Fibroblast of the aortic adventitia (primary cell): ENCODE measurements at places on chromosomes 11 and 22. TPM values are rescaled to one million over a fixed set of nuclear protein-coding genes. Genes with fewer than 3 reads are reported as not detected.

The PACS1 gene
- 18.6 and 31.5 TPM in 2 replicates for total RNA-seq

The TNNI2 gene
- total RNA-seq, result not detected in 2 replicates

DNA sequence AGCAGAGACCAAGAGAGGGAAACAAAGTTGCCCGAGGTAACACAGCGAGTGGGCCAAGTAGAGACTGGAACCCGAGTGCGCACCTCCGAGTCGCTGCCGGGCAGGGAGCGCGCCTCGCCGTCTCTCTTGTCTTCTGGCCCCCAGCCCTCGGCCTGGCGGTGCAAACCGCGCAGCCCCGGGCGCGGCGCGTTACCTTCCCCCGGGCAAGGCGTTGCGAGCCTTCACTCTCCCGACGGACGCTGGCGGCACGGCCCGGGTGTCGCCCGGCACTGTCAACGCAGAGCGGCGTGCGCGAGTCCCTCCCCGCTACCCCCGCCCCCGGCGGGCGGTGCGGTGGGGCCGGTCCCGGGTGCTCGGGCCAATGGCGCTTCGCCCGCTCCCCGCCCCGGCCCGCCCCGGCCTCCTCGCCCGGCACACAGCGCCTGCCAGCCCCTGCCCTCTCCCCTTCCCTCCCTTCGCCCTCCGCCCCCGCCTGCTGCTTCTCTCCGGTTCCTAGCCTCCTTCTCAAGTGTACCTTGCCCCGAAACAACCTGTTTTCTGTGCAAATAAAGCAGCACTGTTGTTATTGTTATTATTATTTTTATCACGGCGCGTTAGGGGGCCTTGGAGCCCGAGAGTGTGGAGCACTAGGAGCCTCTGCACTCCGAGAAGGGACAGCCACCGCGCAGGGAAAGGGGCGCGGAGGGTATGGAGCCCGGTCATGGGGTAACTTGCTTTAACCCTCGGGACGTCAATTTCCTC is at the start of gene SYTL2:
Gene SYTL2 (minus strand): TSS at position 271 of the 741 bp plus-strand sequence. CDS start 53,416 bp downstream, outside the sequence.
- DNase-seq, result no peak

DNA sequence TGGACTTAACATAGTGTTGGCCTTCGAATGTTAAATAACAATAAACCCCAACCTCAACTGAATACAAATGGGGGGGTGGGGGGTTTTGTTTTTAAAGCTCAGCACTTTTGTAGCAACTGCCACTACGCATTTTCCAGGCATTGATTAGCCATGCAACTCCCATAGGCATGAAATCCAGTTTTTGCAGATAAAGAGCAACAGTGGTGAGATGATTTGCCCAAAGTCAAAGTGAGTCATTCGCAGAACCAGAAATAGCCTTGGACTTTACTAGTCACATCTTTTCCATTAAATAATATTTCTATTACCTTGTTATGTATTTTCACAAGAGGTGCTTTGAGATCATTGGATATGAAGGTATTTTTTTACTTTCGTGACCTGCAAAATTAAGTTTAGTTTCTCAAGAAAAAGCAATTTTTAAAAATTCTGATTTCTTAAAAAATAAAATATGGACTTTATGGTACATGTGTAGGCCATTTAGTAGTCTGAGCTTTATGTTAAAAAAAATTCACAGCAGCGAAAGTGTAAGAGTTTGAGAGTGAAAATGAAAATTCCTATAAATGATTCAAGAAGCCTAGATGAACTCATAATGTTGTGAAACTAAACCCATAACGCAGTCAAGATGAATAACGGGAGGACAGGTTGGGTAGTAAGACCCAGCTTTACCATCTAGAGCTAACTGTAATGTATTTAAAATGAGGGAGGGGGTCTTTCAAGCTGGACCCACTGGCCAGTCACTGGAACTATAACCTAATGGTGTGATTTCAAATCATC is 1.9 kb upstream of the PHF21A start:
- peak; percentile 66 for DNase-seq

The WDR74 gene
- 29.5 and 29.8 TPM in 2 replicates for total RNA-seq

- peak; percentile 29 for DNase-seq
Observed at GRCh38 chr11:57131080-57131790, 50.5 kb upstream of the LRRC55 start.

The NRGN gene
- total RNA-seq, result 0.27 and 0.33 TPM in 2 replicates

GRCh38 chr11:101497291-101497690 is 86.5 kb downstream of the TRPC6 start:
- no peak for DNase-seq

DNA sequence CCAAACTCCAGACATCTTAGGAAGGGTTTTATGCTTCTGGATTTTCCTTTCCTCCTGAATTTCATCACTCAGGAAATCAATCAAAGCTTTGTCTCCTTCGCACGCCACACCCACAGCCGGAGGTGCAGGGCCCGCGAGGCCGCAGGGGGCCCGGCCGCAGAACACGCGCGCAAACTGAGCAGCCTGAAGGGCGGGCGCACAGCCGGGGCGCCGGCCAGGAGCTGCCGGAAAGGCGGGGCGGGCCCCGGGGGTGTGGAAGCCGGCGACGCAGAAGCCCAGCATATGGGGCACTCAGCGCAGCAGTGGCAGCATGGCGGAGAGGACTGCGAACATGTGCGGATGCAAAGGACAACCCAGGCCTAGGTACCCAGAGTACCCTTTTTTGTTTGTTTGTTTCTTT is 33.1 kb upstream of the SPTBN2 start:
- no peak for DNase-seq

DNA sequence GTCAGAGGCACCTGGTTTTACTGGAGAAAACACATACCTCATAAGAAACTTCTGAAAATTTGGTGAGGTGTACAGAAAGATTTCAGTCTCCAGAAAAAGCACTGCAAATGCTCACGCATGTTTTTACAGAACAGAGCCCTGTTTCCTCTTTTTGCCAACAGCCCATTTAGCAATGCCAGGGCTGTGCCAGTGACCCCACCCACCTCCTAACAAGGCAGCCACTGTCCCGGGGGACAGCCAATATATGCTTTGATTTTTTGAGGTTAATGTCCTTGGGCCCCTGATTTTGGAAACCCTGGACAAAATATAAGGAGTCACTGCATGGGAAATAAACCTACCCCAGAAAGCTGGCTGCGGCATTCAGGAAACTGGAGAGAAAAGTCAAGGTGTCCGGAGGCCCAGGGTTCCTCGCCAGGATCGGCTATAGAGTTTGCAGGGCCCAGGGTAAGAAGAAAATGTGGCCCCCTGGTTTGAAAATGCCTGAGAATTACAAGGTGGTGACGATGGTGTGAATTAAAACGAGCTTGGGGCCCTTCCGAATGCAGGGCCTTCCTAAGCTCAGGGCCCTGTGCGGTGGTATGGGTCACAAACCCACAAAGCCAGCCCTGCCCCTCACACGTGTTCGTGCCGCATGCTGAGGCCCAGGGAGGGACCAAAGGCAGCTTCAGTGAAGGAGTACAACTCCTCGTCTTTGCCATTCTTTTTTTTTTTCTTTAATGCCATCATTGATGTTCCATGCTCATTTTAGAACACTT is 71.1 kb upstream of the WNT7B start:
- no peak for DNase-seq

DNA sequence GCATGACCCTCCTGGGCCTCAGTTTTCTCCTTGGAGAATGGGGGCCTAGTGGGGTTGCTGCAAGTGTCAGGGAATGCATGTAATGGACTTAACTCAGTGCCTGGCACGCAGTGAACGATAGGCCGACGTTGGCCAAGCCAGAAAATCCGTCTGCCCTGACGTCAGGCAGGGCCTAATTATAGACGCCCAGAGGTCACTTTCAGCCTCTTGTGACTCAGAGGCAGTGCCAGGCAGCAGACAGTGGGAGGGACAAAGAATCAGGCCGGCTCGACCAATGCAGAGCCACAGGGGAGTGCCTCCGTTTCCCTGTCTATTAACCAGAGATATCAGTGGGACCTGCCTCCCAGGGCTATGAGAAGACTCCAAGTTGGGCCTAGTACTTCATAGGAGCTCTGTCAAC is 115.0 kb downstream of the MN1 start:
- DNase-seq, result peak; percentile 95

- no peak for DNase-seq
Observed at GRCh38 chr11:46808799-46809431, 37.2 kb downstream of the CKAP5 start.

DNA sequence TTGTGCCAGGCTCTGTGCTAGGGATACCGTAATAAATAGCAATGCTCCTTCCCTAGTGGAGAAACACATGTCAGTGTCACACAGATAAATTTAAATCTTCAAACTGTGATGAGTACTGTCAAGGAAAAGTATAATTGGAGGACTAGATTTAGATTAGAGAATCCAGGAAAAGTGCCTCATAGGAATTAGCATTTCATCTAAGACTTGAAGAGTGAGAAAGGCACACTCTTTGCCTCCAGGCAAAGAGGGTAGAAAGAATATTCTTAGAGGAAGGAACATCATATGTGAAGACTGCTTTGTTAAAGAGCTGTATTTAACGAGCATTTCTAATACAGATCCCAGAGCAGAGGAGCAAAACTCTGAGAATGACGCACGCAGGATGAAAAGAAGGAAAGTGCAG is 30.9 kb downstream of the ART5 start:
- no peak for DNase-seq

The OR4X1 gene
- total RNA-seq, result not detected in 2 replicates

- no peak for DNase-seq
Observed at GRCh38 chr22:35454416-35455054, 54.6 kb downstream of the MCM5 start.

The OR51B5 gene
- total RNA-seq, result not detected in 2 replicates

DNA sequence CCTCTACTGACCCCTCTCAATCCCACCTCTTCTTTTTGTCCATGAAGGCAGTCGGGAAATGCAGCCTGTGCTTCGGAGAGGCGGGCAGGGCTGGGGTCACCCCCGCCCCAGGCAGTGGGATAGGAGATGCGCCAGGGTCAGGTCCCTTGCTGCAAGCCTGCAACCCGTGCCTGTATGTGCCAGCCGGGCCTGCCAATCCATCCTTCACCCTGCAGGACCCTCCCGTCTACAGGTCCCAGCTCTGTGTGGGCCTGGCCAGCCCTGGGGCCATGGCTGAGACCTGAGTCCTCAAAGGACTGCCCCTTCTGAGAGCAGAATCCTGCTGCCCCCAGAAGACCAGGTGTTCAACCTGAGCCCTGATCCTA is 10.9 kb downstream of the ASCL2 start:
- no peak for DNase-seq

The MPPED2 gene
- total RNA-seq, result 0.18 TPM in 1 of 2 replicates, not detected in the other

- DNase-seq, result no peak
Observed at GRCh38 chr11:126059238-126059781, 3.4 kb downstream of the CDON start.

DNA sequence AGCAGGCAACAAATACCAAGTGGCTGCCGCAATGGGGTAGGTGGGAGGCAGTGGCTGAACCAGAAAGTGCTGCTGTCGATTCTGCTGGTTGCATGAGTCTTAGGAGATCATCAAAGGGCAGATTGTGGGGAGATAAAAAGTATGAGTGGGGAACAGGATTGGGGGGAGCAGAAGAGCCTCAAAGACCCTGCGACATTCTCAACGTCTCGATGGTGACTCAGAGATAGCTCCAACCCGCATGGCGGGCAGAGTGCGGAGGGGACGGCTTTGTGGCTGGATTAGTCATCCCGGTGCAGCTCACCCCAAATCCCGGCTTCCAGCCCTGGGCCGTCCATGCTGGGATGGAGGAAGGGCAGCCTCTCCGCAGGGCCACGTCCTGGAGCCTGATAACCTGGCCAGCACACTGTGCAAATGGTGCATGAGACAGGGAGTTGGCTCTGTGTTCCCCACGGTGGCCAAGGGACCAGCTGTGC is 11.6 kb upstream of the RTN4R start:
- no peak for DNase-seq

GRCh38 chr22:45823336-45823735 is 151.7 kb downstream of the ATXN10 start:
- DNase-seq, result no peak

The PANX3 gene
- not detected in 2 replicates for total RNA-seq

The OR52I1 gene
- total RNA-seq, result not detected in 2 replicates
